ENCODE measurements at places on chromosomes 11 and 22.

GRCh38 chr11:110747531-110747930, 35.3 kb upstream of the ARHGAP20 start:
- no peak for DNase-seq

- no peak for DNase-seq
Observed at GRCh38 chr11:22477312-22477711, 139.1 kb downstream of the SLC17A6 start.

DNA sequence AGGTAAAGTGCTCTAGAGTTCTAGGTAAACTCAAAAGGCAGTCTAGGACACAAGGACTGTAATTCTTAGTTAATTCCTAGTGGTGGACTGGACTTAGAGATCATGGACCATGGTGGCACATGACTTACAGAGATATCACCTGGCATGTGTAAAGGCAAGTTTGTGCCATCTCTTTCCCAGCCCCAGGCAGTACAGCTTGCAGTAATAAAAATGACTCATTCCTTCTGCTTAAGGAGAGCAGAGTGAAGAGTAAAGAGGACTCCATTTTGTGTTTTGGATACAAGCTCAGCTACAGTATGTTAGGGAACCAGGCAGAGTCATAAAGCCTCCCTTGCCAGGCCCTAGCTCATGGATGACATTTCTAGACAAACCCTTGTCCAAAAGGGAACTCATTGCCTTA, 629.9 kb downstream of the JRKL start:
- no peak for DNase-seq

DNA sequence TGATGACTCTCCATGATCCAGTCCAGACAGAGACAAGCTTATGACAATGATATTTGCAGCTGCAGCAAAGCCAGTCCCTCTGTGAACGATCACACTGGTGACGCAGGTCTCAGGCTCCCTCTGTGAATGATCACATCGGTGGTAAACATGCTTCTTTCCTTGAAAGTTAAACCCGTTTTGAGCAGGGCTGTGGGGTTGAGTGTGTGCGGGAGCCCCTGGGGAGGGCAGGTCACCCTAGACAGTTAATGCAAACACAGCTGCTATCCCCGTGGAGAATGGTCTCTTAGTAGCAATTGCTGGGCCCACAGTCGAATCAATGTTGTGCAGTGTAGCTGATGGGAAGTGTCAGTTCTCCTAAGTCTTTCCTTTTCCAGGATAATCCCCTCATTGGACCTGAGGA, 71.0 kb upstream of the KIRREL3 start:
- peak; percentile 52 for DNase-seq

- no peak for DNase-seq
Observed at GRCh38 chr11:22460181-22460580, 122.0 kb downstream of the SLC17A6 start.

- peak; percentile 20 for DNase-seq
Observed at GRCh38 chr11:100855466-100856067, 168.5 kb downstream of the ARHGAP42 start.

GRCh38 chr22:47632701-47633100, 870.3 kb downstream of the TBC1D22A start:
- no peak for DNase-seq

DNA sequence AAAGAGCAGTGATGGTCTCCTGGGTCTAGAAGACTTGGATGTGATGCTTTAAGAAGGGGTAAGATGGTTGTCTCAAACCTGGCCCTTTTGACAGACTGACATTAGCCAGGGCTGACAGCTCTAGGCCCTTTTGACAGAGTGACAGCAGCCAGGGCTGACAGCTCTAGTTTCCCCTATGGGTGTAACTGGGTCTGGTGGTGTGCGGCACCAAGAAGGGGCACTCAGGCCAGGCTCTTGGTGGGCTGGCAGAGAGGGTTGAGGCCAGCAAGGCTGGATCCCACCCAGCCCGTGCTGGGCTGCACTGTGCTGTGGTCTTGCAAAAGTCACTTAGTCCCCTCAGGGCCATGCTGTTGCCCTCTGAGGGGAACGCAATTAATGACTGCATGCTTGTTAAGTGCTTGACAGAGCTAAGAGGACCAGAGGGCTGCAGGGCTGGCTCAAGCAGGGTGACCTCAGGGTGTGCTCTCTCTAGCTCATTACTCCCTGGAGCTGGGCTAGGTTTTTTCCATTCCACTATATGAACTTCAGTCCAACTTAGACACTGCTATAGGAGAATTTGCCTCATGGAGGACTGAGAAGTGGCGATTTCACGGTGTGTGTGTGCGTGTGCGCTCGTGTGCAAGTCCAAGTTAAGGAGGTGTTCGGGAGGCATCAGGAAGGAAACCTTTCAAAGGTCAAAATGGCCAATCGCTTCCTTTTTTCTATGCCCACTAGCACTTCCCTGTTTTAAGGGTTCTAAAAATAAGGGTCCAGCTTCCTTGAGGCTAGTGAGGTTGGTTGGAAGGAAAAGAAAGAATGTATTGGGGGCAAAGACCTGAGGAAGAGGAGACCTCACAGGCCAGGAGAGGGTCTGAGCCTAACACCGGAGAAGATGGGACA, 4.4 kb downstream of the UBASH3B start:
- no peak for DNase-seq

DNA sequence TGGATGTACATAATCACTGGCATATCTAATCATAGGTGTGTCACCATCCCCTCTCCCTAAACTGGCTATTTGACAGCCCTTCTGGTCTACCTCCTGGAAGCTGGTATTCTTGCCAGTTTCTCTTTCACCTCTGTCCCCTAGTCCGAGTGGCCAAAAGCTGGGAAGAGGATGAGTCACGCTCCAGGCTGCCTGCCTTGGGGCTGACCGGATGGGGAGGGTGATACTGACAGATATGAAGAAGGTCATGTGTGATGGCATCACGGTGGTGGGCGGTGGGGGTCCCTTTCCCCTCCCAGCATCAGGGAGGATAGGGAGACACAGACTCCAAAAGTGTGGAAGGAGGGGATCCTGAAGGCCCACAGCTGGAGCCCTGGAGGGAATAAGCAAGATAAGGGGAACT, 4.8 kb downstream of the OAF start:
- DNase-seq, result no peak

- no peak for DNase-seq
Observed at GRCh38 chr11:3109434-3109833, 52.2 kb upstream of the CARS1 start.

- no peak for DNase-seq
Observed at GRCh38 chr11:125583496-125583895, 9.2 kb upstream of the STT3A start.

GRCh38 chr11:19294444-19294843, 53.7 kb upstream of the E2F8 start:
- no peak for DNase-seq

DNA sequence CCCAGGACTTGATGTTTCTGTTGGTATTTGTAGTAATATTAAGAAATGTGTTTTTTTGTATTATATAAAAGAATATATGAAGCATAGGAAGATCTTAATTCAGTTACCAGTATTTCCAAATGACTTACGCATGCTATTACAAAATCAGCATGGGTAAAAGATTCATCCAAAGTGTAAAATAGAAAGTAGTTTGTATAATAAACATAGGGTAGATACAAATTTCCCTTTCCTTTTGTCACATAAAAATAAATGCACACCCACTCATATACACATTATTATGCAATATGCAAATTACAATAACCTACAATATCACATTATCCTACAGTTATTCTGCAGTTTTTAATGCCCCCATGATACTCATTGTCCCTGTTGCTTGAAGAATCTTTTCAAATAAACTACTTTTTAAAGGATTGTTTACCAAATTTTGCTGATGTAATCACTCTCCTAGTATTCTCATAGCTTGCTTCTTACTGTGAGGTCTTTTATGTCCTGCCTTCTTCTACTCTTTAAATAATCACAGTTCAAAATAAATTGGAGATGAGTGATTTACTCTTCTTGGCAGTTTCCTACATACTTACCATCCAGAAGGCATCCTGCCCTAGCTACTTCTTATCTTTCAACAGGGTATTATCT, 244.0 kb downstream of the CASP12 start:
- no peak for DNase-seq

DNA sequence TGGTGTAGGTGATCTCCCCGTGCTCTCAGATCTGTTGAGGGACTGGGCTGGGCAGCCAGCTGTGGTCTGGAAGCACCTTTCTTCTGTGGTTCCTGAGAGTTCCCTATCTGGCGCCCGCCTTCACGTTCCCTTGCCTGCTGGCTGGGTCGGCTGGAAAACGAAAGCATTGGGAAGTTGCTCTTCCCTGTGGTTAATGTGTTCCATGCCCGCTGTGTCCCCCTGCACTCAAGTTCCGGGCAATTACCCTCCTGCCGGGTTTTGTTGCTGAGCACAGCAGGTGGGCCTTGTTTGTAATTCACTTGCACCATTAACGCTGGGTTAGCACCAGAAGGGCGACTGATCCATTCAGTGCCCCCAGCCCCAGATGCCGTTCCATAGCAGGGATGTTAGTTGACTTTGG, 134.1 kb downstream of the GRIK4 start:
- DNase-seq, result no peak

- DNase-seq, result no peak
Observed at GRCh38 chr22:35480627-35481550, 59.7 kb upstream of the RASD2 start.

GRCh38 chr11:131331546-131331945, 38.9 kb upstream of the NTM start:
- peak; percentile 88 for DNase-seq

DNA sequence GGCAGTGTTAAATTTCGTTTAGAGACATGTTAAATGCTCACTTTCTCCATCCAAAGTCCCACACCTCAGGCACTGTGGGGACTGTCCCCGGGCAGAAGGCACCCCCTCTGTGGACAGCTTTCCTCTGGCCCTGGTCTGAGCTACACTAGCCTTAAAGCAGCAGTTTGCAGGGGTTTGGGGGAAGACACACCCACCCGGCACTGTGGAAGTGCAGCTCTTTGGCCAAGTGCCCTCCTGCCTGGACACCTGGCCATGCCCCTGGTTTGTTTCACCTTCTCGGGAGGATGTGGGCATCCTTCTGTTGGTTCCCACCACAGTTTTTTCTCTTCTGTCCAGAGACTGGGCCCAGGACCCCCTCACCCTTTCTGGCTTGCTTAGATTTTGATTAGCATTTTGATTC, 1254.7 kb downstream of the BRD1 start:
- no peak for DNase-seq

- no peak for DNase-seq
Observed at GRCh38 chr22:31244943-31245451, 32.9 kb downstream of the LIMK2 start.

DNA sequence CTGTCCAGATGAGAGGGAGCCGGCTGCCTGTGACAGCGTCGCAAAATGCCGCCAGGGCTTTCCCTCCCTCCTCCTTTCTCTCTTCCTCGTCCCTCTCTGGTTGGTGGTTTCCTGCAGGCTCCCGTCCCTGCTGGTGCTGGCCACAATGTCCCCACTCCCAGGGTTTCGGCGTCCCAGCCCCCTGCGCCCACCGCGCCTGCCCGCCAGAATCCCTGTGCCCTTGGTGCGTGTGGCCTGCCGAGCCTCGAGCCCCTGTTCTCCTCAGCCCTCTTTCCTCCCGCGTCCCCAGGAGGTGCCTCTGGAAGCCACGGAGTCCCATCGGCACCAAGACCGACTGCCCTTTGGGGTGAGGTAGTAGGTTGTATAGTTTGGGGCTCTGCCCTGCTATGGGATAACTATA, 37.9 kb upstream of the PPARA start:
- DNase-seq, result no peak

DNA sequence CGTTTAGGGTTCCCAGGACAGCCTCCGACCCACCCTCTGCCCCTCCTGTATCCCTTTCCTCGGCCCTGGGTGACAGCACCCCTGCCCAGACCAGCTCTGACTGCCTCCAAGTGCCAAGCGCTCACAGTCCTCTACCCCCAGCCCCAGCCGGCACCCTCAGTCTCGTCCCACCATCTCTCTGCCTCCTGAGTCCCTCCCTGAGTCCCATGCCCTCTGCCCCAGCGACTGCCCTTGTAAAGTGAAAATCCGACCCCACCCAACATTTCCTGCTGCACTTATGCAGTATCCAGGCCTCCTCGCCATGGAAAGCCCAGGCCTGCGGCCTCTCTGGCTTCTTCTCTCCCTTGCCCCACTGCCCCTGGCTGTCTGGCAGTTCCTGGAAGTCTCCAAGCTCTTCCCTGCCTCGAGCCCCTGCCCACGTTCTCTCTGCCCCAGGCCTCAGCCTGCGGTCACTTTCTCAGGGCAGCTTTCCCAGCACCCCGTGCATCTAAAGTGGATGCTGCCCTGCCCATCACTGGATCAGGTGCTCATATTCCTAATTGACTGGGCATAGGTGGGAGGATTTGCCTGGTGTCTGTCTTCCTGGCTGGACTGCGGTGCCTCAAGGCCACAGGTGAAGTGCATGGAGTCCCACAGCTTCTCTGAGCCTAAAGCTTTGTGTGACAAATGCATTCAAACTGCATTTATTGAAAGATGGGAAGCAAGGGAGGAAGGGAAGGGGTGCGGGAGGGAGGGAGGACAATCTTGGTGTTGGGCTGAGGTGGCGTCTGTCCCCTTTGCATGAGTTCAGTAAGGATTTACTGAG, 17.7 kb upstream of the IL2RB start:
- no peak for DNase-seq

GRCh38 chr11:76834151-76834550, 26.6 kb upstream of the ACER3 start:
- DNase-seq, result no peak

DNA sequence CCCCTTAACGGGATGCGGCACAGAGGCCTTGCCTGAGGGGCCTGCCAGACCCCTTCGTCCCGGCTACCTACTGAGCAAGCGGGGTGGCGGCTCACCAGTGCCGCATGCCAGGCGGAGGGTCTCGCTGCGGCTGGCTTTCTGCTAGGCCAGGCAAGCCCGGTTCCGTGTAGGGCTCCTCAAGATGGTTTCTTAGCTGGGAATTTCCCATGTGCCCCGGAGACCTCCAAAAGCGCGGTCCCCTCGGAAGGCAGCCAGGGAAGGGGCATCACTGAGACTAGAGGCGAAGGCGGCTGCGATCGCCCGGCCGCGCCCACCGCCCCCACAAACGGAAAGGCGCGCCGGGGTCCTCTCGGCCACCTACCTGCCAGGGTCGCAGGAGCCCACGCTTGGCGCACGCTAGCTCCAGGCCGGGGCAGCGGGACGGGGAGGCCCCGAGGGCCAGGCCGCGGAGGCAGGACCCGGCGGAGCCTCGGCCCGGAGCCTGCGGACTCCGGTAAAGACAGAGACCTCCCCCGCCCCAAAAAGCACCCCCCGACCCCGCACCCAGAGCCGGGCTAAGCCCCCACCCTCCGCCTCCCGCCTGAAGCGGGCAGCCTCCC, 23.8 kb downstream of the MICAL3 start:
- no peak for DNase-seq

GRCh38 chr22:44698531-44699421, 3.2 kb upstream of the PRR5 start:
- no peak for DNase-seq

DNA sequence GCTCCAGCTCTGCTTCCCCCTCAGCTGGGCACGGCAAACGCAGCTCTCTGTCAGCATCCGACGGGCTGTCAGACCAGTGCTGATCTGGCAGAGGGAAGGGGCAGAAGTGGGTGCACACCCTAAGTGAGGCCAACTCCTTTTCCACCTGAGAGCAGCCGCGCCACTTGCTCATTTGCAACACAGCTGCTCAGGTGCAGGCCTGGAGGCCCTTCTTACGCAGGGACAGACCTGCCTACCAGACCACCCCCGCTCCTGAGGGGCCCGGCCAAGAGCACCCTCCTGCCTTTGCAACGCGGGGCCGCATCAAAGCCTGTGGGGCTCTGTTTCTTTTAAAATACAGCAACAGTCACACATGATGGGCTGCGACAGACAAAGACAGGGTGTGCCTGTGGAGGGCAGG, 47.8 kb upstream of the BID start:
- no peak for DNase-seq

GRCh38 chr22:37696657-37697537, at the start of gene TRIOBP:
Gene TRIOBP, plus strand, starts transcription at chr22:37697048. Its CDS starts 4,318 bp downstream, at chr22:37701366.
- peak; percentile 93 for DNase-seq

- no peak for DNase-seq
Observed at GRCh38 chr11:93081694-93082093, 112.2 kb downstream of the MTNR1B start.

GRCh38 chr22:40855979-40856512, 393 bp downstream of the ST13 start:
- peak; percentile 41 for DNase-seq
